ENCODE measurements at places on chromosomes 5 and 9. TPM values are rescaled to one million over a fixed set of nuclear protein-coding genes. Genes with fewer than 3 reads are reported as not detected.

HRCT1 gene
- 0.47 TPM for polyA plus RNA-seq

FOXD4L6 gene
- not detected for polyA plus RNA-seq

TMEM252 gene
- 8.1 TPM for polyA plus RNA-seq

SPINK7 gene
- 0.53 TPM for polyA plus RNA-seq

PCDHB16 gene
- polyA plus RNA-seq = 5.0 TPM

- no peak for DNase-seq
These were observed 654 bp downstream of the PURA start for GRCh38 chr5:140114341-140115185.

DNA sequence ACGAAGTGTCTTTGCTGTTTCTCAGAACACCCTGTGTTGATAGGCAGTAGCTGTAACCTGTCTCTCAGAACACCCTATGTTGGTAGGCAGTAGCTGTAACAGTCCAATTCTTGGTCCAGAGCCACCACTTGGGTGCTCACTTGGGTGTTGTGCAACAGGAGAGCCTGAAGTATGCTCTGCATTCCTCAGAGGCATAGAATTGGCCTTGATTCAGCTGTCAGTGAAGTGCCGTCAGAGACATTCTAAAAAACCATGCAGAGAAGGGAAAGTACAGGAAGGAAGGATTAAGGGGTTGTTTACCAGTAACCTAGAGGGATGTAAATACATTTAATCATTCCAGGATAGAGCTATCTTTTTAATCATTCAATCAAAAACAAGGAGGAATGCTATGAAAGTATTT is 231.2 kb downstream of the ARRDC3 start:
- DNase-seq = no peak

GRCh38 chr5:2669259-2669658 is 82.2 kb downstream of the IRX2 start:
- no peak for DNase-seq

- no peak for DNase-seq
These were observed 283.3 kb downstream of the GABRB2 start for GRCh38 chr5:161263191-161263590.

GRCh38 chr5:1867114-1867814 is 15.5 kb downstream of the IRX4 start:
- DNase-seq = no peak

GRCh38 chr5:109695005-109695926 is 5.5 kb downstream of the MAN2A1 start:
- DNase-seq = no peak

GRCh38 chr5:16446993-16447392 is 18.6 kb downstream of the ZNF622 start:
- no peak for DNase-seq

DNA sequence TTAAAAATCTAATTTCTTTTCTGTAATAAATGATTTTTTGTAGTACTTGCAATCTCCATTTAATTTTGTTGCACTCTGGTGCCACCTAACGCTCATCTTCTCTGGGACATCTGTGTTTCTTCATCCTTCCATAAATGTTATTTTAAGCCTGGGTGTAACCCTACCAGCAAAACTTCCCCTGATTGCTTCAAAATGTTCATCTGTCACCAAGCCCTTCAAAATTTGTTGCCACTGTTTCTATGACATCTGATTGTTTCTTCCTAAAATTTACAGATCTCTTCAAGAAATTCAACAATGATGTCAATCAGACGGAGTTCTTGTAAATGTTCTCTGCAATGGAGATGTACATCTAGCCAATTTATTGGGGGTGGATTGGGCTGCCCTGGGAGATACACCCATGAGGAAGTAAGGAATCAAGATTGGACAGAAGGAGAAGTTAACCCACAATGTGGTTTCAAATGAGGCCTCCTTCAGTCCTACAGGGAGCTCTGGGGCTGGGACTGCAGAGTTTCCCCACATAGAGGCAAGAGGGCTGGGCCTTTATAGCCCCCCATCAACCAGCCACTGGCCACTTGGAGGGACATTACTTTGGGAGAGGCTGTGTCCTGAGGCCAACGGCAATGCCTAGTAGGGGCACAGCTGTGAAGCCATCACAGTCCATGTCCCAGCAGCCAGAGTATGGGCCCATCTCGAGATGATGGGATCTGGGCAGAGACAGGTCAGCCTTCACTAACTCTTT is 23.3 kb downstream of the MCTP1 start:
- no peak for DNase-seq

- no peak for DNase-seq
These were observed 331.9 kb upstream of the RFX3 start for GRCh38 chr9:3857673-3858072.

- DNase-seq = no peak
These were observed 76.4 kb downstream of the TTLL11 start for GRCh38 chr9:122016744-122017143.

DNA sequence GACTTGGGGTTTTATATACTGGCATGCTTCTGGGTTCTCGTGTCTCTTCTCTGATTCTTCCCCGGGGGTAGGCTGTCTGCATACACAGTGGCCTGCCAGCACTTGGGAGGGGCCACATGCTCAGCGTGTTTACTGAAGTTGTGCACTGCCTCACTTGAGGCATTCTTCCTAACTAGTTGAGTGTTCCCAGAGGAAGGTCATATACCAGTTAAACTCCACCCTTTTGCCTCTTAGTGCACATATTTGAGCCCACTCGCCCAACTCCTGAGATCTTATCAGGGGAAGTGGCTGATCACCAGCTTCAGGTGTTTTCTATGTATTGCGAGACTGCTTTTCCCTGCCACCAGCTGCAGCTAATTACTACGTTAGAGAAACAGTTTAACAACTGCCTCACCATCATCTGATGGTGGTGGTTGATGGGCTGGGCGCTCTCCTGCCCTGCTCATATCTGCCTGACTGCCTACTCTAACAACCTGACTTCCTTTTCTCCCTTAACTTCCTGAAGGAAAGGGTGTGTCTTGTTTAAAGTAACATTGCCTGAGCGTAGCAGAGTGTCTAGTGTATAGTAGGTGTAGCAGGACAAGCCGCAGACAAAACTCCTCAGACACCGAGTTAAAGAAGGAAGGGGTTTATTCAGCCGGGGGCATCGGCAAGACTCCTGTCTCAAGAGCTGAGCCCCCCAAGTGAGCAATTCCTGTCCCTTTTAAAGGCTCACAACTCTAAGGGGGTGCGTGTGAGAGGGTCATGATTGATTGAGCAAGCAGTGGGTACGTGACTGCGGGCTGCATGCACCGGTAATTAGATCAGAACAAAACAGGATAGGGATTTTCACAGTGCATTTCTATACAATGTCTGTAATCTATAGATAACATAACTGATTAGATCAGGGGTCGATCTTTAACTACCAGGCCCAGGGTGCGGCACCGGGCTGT is 60.1 kb upstream of the CLINT1 start:
- DNase-seq = no peak

GRCh38 chr5:136781464-136781863 is 416.1 kb upstream of the TRPC7 start:
- no peak for DNase-seq

GRCh38 chr9:74503666-74504065 is 6.5 kb downstream of the RORB start:
- DNase-seq = no peak

DNA sequence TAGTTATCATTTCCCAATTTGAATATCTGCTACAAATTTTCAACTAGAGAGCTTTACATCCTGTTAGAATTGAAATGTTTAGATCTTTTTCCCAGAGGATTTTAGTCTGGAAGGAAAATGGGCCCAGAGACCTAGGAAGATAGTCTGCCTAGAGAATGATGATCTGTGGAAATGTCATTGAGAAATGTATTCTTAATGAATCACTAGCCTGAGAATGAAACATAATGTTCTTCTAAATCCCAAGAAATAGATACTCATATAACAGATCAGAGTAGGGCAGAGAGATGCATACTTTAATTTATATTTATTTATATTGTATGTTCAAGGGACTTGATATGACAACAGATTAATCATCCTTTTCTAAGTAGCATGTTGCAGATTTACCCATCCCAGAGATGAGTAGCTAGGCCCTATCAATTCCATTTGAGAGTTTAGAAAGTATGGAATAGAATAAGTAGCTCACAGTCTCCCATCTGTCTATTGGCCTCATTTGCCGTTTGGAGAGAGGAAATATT is 25.1 kb upstream of the SLC44A1 start:
- no peak for DNase-seq

Data from renal cortex interstitium (tissue), 15 donors.